Brain microvascular endothelial cell (primary cell): ENCODE measurements at places on chromosomes 2 and 18.

GRCh38 chr2:106044021-106044420, 150.1 kb downstream of the UXS1 start:
- no peak for DNase-seq

- peak; percentile 34 for DNase-seq
Observed at GRCh38 chr2:43225093-43225787, 1.2 kb downstream of the ZFP36L2 start.

- DNase-seq = no peak
Observed at GRCh38 chr2:221229099-221229498, 343.0 kb downstream of the EPHA4 start.

DNA sequence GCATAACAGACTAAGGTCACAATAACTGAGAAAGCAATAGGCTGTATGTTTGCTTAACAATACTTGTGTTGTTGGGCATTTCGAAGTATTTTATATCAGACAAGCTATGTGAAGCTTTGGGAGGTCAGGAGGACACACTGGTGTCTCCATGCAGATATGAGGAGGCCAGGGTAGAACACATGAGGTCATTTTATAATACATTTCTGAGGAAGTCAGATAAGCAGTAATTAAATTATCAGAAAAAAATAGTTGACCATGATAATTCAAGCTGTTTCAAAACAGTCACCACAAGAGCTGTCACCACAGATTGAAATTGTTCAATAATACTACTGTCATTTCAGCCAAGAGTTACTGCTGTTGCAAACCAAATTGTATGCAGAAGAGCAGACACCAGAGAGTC, 160.6 kb downstream of the RIT2 start:
- DNase-seq = no peak

DNA sequence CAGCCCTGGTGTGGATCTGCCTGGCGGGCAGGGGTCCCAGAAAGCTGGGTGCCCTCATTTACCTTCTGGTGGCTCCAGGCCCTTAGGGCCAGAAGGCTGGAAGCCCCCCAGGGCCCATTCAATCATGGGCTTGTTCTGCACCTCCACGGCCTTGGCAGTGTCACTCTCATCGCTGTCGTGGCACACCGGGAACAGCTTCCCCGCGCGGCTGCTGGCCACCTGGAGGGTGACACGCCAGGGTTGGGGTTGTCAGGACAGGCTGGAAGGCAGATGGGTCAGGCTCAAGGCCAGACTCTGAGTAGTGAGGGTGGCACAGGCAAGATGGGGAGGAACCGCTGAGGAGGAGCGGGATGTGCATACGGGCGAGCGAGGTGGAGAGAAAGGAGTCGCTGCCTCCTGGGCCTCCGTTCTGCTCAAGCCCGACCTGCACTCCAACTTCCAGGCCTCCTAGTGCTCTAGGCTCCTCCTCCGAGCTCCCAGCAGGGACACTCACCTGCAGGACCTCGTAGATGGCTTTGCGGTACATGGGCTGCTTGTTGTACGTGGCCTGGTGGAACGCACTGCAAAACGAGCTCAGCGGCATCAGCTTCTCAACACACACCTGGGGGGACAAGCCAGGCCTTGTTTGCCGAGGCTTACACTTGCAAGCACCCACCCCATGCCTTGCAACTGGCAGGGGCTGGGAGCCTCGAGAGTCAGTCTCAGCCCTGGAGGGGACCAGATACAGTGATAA, 78.3 kb upstream of the POMC start:
- DNase-seq = no peak

GRCh38 chr2:72993147-72993932, 76.0 kb downstream of the EMX1 start:
- DNase-seq = peak; percentile 16

DNA sequence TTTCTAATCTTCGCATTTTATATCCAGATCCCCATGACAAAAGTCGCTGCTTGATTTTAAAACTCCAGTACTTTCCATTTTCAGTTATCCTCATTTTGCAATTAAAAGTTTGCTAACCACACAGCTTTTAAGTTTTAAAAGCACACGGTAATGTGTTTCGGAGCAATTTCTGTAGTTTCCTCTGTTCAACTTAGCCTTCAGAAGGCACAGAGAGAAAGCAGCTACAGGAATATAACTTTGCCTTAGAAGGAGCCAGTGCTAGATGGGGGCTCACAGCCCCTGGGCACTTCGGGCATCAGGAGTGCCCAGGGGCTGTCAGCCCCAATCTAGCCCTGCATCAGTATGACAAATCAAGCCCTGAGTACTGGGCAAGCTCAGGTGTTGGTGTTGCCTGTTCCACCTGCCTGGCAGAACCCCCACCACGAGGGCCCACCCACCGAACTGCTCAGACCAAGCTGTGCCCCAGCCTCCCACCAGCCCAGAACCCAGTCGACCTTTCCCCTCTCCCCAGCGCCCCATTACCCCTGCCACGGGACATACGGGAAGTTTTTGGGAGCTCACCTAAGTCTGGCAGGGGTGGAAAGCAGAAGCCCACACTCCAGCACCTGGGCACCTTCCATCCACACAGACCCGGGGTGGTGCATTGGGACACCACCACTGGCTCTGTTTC, 47.3 kb downstream of the TRABD2A start:
- DNase-seq = no peak

GRCh38 chr18:79156327-79156726, 87.1 kb downstream of the ATP9B start:
- DNase-seq = no peak

DNA sequence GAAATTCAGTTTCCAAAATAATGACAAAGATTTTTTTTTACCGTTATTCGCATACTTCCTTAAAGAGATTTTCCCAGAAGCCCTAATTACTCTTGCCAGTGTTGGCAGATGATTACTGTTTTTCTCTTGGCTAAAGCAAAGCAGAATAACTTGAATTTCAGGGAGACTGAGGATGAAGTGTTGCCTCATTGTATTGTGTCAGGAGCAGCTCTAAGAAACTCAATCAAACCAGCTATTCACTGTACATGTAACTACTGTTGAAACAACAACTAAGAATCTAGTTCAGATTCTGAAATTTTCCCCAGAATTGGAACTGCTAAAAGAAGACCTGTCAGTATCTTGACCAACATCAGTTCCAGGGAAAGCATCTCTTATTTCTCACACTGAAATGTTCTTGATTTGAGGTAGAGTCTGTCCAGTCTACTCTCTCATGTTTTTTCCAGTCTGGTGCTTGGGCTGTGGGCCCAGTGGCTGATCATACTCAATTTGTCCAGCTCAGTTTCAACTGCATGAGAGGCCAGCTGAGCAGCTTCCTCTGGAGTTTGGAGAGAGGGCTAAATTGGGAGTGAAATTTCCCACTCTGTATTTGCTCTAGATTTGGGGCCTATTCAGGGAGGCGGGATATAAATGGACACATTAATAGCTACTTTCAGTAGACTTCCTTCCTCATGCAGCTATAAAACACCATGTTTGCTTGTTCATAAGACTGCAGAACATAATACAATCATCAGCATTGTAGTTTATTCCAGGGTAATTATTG, 78.5 kb downstream of the PPP1R1C start:
- no peak for DNase-seq

GRCh38 chr2:236365258-236366048, 101.2 kb upstream of the ASB18 start:
- no peak for DNase-seq

- DNase-seq = peak; percentile 21
Observed at GRCh38 chr2:72824224-72824842, 1.5 kb downstream of the EXOC6B start.

- no peak for DNase-seq
Observed at GRCh38 chr2:11597538-11598225, 63.8 kb downstream of the GREB1 start.

- DNase-seq = no peak
Observed at GRCh38 chr2:200687922-200688920, 102.4 kb downstream of the AOX1 start.

- no peak for DNase-seq
Observed at GRCh38 chr2:10987861-10988260, 76.1 kb downstream of the KCNF1 start.

- no peak for DNase-seq
Observed at GRCh38 chr2:105362862-105363591, 25.7 kb downstream of the C2orf49 start.

DNA sequence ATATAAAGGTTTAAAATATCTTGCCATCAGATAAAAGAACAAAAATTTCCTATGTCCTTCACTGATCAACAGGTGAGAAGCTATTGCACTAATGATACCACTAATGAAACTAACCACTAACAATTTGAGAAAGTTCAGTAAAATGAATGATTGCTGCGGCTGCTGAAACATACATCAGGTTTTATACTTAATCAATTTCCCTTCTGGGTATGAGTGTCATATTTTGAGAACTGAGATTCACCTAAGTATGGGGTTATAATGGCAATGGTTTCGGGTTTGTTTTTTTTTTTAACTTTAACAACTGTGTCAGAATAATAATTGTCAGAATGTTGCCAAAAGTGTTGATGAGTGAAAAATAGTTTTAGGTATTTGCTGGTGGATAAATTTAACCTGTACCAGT, 151.3 kb upstream of the SLC39A10 start:
- DNase-seq = no peak

GRCh38 chr2:190679813-190680591, 31.1 kb downstream of the NAB1 start:
- DNase-seq = peak; percentile 86

DNA sequence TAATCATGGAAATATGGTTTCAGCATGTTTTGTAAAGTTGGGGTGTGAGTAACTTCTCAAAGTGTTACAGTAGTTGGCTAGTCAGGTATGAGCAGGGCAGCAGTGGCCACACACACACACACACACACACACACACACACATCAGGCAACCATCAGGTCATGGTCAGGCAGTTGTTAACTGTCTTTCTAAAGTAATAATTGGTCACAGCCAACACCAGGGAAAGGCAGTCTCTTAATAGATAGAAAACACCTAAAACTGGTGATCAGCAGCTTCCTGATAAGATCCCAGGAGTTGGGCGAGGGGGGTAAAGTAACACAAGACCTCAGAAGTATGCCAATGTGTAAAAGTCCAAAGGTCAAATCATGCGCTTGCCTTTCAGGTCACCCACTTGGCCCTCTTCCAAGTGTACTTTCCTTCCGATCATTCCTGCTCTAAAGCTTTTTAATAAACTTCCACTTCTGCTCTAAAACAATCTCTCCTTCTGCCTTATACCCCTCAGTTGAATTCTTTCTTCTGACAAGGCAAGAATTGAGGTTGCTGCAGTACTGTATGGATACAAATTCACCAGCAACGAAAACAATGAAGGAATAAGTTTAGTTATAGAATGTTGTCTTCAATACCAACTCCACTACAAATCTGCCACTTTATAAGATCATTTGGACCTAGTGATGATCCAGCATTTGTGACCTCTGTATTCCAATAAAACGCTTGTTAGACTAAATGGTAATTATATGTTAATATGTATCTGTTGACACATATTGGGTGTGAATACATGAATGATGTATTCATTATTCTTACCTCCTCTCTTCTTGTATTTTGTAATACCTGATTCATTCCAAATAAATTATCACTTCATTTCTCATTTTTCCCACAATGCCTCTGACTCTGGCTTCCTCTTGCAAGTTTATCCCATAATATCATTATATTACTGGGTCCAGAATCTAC, 254.3 kb downstream of the METTL4 start:
- no peak for DNase-seq

DNA sequence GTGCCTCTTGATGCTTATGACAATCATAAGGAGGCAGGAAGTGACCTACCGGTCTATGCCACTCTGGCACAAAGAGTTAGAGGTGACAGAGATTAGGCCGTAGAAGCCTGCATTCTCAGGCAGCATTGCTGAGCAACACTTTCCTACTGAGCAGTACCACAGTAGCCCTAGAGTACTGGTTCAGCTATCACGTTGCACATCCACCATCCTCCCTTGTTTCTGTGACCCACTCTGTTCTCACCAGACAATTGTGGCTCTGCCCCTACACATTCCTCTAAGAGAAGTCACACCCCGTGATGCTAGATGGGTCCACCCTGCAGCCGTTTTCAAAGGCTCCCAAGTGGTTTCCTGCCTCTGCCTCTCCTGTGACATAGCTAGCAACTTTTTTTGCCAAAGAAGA, 22.6 kb upstream of the SUCLG1 start:
- DNase-seq = peak; percentile 73

GRCh38 chr2:152054593-152054992, 44.3 kb downstream of the CACNB4 start:
- peak; percentile 75 for DNase-seq

GRCh38 chr18:70116949-70117348, 88.5 kb downstream of the RTTN start:
- no peak for DNase-seq

- no peak for DNase-seq
Observed at GRCh38 chr18:63836456-63836855, 51.0 kb upstream of the SERPINB2 start.
